ENCODE measurements at places on chromosomes 12 and 14. TPM values are rescaled to one million over a fixed set of nuclear protein-coding genes. Genes with fewer than 3 reads are reported as not detected.

GATC gene
- 33.3 TPM for polyA plus RNA-seq

MAP1LC3B2 gene
- 18.5 TPM for polyA plus RNA-seq

GLIPR1L1 gene
- polyA plus RNA-seq, result 0.66 TPM

TSHR gene
- 3.3 TPM for polyA plus RNA-seq

EML5 gene
- polyA plus RNA-seq, result 7.1 TPM

TAS2R30 gene
- polyA plus RNA-seq, result 0.19 TPM

SOCS2 gene
- 27.2 TPM for polyA plus RNA-seq

TMEM119 gene
- 12.0 TPM for polyA plus RNA-seq
